ENCODE measurements at places on chromosomes 3 and 15.

DNA sequence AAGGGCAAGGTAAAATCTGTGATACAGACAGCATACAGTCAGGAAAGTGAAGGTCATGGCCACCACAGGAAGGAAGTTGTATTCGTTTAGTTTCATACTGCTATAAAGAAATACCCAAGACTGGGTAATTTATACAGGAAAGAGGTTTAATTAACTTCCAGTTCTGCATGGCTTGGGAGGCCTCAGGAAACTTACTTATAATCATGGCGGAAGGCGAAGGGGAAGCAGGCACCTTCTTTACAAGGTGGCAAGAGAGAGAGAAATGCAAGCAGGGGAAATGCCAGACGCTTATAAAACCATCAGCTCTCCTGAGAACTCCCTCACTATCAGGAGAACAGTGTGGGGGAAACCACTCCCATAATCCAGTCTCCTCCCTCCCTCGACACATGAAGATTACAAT is 353.7 kb upstream of the SEMA6D start:
- no peak for DNase-seq

DNA sequence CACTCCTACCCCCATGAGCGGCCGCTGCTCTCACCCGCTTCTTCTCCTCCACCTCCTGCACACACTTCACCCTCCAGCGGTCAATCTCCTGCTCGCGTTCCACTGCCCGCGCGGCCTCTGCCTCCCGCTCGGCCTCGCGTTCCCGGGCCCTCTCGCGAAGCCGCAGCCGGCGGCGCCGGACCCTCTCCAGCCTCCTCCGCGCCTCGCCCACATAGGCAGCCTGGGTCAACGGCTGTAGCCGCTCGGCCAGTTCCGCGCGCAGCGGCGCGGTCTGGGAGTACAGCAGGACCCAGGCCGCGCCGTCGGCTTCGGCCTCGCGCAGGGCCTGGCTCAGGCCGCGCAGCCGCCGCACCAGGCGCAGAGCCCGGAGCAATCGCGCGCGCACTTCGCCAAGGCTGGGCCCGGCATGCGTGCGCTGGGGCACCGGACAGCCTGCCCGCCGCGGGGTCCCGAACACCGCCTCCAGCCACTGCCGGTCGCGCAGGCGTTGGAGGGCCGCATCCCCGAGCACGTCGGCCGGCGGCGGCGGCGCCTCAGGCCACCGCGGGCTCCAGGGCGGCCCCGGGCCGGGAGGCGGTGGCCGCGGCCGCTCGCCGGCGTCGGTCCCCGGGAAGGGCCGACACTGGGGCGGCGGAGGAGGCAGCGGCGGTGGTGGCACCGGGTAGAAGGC is 595 bp downstream of the PDCD7 start:
- DNase-seq, result peak; percentile 55

DNA sequence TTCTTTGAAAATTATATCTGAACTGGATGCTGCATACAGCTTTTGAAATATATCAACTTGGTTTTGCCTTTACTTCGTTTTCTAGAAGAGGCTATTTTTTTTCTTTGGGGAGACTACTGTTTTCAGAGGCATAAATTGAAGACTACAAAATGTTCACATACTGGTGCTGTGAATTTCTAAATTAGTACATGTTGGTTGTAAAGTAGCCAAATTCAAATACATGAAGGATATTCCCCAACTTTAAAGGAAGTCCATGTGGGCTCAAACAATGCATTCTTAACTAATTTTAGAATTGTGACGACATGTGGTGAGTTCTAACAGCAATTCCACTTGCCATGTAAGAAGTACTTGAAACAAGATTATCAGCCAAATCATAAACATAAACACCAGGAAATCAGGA is 295.7 kb downstream of the TUSC7 start:
- DNase-seq, result no peak

DNA sequence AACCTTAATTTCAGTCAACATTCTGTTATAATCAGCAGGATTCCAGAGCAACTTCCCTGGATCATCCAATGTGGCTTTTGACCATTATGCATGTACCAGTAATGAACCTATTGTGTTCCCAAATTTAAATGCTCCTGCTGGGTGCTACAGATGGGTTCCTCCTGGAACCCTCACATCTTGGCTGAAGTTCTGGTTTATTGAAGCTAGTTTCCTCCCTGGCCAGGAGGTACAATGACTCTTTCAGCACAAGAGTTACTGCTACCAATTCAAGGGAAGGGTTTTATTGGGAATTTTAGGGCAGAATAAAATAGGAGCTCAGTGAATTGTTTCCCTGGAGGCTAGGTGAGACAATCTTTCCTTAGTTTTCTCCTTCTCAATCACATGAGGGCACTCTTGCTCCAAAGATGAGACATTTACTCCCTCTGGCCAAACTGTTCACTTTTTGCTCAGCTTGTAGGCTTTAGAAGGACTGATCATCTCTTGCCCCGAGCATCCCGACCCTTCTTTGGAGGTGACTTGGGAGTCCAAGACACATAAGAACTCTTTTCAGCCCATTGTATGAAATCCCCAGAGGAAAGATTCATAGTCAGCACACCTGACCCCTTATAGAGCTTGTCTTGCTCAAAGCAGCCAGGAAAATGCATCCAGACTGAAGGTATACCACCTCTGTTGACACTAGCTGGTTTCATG is 8.8 kb upstream of the NPHP3 start:
- DNase-seq, result peak; percentile 67

GRCh38 chr15:76584868-76585575 is 248.4 kb downstream of the ISL2 start:
- DNase-seq, result no peak

GRCh38 chr3:11168406-11168805 is 14.1 kb downstream of the HRH1 start:
- DNase-seq, result no peak

DNA sequence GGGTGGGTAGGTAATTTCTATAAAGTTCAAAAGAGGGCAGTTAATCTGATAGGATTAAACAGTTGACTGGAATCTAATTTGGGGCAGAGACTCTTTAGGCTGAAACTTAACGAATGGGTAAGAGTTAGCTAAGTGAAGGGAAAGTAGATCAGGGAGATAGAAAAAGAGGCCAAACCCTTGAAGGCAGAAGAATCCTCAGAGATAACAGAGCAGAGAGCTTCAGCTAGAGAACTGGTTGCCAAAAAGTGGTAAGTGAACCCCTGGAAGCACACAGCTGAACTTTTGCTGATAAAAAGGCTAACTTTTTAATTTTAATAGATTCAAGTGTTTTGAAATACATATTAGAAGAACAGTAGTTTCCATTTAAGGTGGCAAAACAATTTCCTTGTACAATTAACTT is 99.2 kb downstream of the FHIT start:
- DNase-seq, result peak; percentile 93

- DNase-seq, result no peak
Observed at GRCh38 chr15:68798346-68799094, 22.2 kb downstream of the ANP32A start.

GRCh38 chr3:40366203-40367162 is 20.5 kb upstream of the ENTPD3 start:
- peak; percentile 68 for DNase-seq

Data from hematopoietic multipotent progenitor cell treated with erythropoietin and hydrocortisone succinate and interleukin-3 and kit ligand, for 6 days (in vitro differentiated cells).